Activated CD4-positive, alpha-beta memory T cell treated with anti-CD3 and anti-CD28 coated beads for 36 hours (primary cell): ENCODE measurements at places on chromosomes 5 and 9. TPM values are rescaled to one million over a fixed set of nuclear protein-coding genes. Genes with fewer than 3 reads are reported as not detected.

Gene SPATA31D4
- total RNA-seq, result not detected

Gene N4BP3
- total RNA-seq, result 3.2 TPM

Gene KCNV2
- total RNA-seq, result not detected

Gene C9orf153
- total RNA-seq, result 0.26 TPM

Gene ANAPC2
- 36.3 TPM for total RNA-seq

Gene SMC2
- 61.0 TPM for total RNA-seq

Gene CXCL14
- not detected for total RNA-seq

Gene QRFP
- total RNA-seq, result not detected

Gene PRLR
- not detected for total RNA-seq

Gene CYFIP2
- 319 TPM for total RNA-seq

Gene KLF9
- total RNA-seq, result 23.7 TPM

Gene PCDHB16
- total RNA-seq, result not detected

Gene HMGXB3
- 31.3 TPM for total RNA-seq

Gene SPAAR
- not detected for total RNA-seq

Gene NME5
- not detected for total RNA-seq

Gene MRPL22
- total RNA-seq, result 80.8 TPM

Gene PCDHGA4
- total RNA-seq, result 0.07 TPM

Gene CORO2A
- 9.9 TPM for total RNA-seq

Gene ARL14EPL
- not detected for total RNA-seq

Gene KDM3B
- total RNA-seq, result 39.6 TPM

Gene F2RL2
- not detected for total RNA-seq

Gene PCDHB9
- not detected for total RNA-seq

Gene TMEM8B
- 6.0 TPM for total RNA-seq

Gene MCC
- 4.1 TPM for total RNA-seq
